Activated CD4-positive, CD25-positive, alpha-beta regulatory T cell (primary cell): ENCODE measurements at places on chromosomes 5 and 9.

DNA sequence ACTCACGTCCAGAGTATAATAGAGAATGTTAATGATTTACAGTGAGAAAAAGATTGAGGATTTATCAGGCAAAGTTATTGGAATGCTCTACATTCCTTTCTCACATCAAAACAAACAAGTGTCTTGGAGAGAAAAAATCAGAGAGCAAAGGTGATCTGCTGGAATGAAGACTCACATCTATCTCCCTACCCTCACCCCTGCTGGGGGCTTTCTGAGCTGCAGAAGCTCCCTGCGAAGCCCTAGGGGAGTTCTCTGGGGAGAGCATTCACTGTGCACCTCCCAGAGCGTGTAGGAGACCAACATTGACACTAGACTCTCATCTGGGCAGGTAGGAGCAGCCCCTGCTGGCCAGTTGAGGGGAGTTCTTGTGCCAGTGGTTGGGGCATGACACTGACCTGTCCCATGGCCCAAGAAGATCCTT, 76.6 kb upstream of the ADAMTS16 start:
- no peak for DNase-seq

DNA sequence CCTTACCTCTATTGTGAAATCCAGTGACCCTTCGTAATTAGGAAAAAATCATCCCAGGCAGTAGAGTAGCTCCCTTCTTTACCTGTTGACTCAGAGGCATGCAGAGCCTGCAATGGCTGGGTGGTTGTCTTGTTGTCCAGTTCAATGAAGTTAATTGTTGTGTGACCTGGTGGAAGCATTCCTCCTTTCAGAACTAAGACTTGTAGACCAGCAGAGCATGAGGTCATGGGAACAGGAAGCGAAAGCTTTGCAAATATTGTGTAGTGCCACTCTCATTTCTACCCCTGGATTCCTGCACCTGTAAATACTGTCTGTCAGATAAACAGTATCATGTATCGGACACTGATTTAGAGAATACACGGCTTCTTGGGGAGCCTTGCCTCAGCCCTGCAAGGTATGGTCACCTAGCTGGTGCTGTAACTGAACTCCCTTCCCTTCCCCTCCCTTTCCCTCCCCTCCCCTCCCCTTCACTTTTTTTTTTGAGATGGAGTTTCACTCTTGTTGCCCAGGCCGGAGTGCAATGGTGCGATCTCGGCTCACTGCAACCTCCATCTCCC, 5.7 kb upstream of the PRXL2C start:
- DNase-seq, result no peak

GRCh38 chr5:13625616-13626198, 318.8 kb downstream of the DNAH5 start:
- DNase-seq, result no peak

DNA sequence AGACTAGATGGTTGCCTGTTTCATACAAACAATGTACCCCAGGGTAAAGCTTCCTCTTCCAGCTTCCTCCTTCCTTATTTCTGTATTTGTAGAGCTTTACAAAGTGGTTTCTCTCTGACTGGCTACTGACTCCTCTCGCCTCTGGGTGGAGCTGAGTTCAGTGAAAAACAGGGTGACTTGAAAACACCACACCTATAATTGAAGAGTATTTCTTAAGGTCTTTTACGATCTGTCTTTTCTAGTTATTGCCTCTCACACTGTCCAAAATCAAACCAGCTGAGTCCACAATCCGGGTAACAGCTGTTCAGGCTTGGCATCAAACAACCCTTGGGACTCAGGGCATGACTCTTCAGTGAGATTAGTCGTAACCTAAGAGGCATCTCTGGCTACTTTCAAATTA, 200.4 kb downstream of the ARRDC3 start:
- DNase-seq, result no peak

GRCh38 chr5:51388488-51389287, 5.4 kb downstream of the ISL1 start:
- DNase-seq, result no peak

- no peak for DNase-seq
Measured at GRCh38 chr9:135949501-135950134, 11.6 kb downstream of the UBAC1 start.
